ENCODE measurements at places on chromosomes 7 and 10.

DNA sequence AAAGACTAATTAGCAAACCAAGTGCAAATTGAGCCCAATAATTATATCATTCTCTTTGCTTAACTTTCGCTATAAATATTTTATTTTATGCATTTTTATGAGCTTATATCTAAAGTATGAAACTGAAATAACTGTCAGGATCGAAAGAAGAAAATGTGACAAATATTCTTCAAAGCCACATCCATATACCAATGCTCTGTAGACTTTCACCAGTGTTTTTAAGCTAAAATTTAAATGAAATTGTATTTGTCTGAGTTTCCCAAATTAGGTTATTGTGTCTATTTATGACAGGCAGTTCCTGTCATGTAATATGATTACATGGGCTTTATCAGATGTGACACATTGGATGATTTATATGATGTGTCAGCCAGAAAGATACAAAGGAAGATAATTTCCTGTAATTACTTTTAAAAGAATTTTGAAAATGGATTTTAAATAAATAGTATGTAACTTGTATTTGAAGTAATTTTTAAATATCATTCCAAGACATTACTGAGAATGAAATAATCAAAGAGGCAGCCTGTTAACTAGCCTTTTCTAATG, 317.9 kb upstream of the KLF6 start:
- no peak for DNase-seq

- DNase-seq = peak; percentile 50
Measured at GRCh38 chr10:93680412-93681047, 21.9 kb downstream of the FRA10AC1 start.

- DNase-seq = no peak
Measured at GRCh38 chr7:64869912-64870562, 33.0 kb upstream of the ZNF273 start.

DNA sequence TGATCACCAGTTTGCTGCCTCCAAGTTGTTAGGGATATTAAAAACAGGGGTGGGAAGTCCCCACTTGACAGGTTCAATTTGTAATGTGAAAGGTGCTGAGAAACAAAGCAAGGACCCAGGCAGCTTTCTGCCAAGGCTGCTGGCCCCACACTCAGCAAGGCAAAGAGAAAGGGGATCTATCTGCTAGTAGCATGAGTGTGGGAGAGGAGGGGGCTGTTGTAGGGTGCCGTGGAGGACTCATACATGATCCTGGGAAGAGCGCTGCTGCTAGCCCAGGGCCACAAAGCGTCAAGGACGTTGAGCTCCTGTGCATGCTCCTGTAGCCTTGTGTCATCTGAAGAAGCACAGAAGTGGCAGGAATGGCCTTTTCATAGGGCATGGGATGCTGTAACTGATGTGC, 96.5 kb upstream of the INSYN2A start:
- DNase-seq = no peak

GRCh38 chr7:89332026-89332425, 536.5 kb upstream of the TEX47 start:
- peak; percentile 34 for DNase-seq

DNA sequence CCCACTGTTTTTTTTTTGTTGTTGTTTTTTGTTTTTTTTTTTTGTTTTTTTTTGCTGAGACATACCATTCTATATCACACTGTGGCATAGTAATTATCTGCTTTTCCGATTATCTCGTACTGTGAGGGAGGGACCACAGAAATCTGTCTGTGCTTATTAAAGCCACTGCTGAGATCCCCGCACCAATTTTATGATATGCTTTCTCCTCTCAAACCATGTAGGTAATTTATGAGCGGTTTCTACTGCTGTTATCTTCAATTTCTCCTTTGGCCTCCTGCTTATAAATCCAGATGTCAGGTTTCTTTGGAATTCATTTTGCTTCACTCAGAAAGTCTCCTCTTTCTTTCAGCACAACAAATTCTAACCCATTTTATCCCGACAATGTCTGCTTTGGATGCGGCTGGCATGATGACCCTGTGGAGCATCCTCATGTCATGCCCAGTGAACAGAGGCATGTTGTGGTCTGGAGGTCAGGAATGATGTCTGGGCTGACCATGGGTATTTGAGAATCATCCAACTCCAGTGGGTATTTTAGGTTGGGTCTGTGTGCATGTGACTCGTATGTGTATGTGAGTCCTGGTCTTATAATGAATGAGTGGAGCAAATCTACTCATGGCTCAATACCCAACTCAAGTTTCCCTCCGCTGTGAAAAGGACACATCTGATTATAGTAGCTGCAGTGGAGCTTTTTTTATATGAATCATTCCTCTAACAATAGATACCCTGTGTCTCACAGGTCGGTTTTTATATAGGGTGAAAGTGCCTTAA, 213.4 kb downstream of the GALNT17 start:
- no peak for DNase-seq

- no peak for DNase-seq
Measured at GRCh38 chr10:104333728-104334373, 4.4 kb downstream of the ITPRIP start.

GRCh38 chr10:7410301-7410861, 453 bp downstream of the SFMBT2 start:
- DNase-seq = peak; percentile 9

- peak; percentile 92 for DNase-seq
Measured at GRCh38 chr7:45709168-45710042, 135.2 kb downstream of the ADCY1 start.

DNA sequence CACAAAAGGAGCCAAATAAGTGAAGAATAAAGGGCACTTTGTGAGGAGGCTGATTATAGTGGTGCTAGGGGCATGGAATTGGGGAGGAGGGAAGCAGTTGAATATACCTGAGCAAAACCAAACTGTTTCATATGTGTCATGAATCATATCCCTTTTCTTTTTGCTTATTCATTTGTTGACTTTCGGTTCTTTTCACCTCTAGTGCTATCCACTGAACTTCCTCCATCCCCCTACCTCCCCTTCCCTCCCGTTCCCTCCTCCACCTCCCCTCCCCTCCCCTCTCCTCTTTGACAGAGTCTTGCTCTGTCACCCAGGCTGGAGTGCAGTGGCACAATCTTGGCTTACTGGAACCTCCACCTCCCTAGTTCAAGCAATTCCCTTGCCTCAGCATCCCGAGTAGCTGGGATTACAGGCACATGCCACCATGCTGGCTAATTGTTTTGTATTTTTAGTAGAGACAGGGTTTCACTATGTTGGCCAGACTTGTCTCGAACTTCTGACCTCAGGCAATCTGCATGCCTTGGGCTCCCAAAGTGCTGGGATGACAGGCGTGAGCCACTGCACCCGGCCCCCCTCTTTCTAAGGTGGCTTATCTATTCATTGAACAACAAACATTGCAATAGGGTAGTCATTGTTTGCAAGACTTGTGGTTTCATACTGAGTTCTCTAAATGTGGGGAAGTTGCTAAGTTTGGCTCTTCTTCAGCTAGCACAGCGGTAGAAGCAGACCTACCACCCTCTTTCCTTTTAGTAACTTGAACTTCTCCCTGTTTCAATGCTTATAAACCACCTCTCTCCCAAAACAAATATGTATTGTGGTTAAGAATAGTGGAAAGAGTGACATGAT, 150.4 kb upstream of the PRPS1L1 start:
- no peak for DNase-seq

- DNase-seq = no peak
Measured at GRCh38 chr7:120502132-120502531, 229.2 kb downstream of the KCND2 start.

DNA sequence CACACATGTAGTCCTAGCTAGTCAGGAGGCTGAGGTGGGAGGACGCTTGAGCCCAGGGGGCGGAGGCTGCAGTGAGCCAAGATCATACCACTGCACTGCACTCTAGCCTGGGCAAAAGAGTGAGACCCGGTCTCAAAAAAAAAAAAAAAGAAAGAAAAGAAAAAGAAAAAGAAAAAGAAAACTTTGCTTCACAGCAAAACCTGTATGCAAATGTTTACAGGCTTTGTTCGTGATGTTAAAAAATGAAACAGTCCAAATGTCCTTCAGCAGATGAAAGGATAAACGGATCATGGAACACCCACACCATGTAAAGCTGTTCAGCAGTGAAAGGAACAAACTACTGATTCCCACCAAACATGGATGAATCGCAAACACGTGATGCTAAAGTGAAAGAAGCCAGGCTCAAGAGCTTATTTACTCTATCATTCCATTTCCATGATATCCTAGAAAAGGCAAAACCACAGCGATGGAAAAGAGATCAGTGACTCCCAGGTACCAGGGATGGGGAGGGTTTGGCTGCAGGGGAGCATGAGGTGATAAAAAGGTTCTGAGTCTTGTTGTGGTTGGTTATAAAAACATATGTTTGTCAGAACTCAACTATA, 15.1 kb downstream of the LRRC20 start:
- DNase-seq = peak; percentile 85

GRCh38 chr7:4682621-4683042, 537 bp downstream of the FOXK1 start:
- peak; percentile 38 for DNase-seq

DNA sequence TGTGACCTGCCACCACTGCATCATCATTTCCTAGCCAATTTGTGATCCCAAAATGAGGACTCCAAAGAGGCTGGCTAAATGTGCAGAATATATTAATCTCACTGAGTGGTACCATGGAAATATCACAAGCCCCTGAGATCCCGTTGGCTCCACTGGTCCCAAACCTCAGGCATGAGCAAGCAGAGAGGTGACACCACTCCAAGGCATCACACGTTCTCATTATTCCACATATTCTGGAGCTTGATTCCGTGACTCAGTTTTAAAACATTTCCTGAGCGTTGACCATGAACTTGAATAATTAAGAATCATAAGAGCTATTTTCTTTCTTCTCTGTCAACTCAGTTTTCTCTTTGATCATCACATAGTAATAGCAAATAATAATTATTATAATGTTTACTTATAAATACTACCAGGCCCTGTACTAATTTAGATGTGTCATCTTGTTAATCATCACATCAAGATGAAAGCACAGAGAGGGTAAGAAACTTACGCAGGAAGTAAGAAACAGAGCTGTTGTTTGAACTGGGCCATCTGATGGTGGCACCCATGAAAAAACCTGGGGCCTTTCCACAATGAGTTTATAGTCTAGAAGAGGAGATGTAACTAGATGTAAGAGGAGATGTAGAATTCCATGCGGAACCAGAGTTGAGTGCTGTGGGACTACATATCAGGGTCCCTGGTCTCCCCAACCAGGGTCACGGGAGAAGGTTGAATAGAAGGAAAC, 3.5 kb downstream of the APBB1IP start:
- no peak for DNase-seq

GRCh38 chr10:47383261-47384147, 589 bp downstream of the ZNF488 start:
- DNase-seq = no peak

GRCh38 chr10:8065651-8066050, 11.2 kb downstream of the GATA3 start:
- DNase-seq = no peak

GRCh38 chr10:126910798-126911197, 5.6 kb downstream of the DOCK1 start:
- no peak for DNase-seq

- DNase-seq = no peak
Measured at GRCh38 chr7:5638994-5639393, 142.5 kb downstream of the RNF216 start.

DNA sequence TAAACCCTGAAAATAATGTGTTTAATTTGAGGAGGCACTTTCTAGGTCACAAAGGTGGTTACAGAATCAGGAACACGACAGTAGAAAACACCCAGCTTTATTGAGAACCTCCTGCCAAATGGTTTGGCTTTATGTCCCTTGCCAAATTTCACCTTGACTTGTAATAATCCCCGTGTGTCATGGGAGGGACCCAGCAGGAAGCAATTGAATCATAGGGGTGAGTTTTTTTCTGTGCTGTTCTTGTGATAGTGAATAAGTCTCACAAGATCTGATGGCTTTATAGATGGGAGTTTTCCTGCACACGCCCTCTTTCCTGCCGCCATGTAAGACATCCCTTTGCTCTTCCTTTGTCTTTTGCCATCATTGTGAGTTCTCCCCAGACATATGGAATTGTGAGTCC, 193.8 kb upstream of the KLF6 start:
- peak; percentile 23 for DNase-seq

- no peak for DNase-seq
Measured at GRCh38 chr7:146698995-146699610, 582.5 kb downstream of the CNTNAP2 start.

DNA sequence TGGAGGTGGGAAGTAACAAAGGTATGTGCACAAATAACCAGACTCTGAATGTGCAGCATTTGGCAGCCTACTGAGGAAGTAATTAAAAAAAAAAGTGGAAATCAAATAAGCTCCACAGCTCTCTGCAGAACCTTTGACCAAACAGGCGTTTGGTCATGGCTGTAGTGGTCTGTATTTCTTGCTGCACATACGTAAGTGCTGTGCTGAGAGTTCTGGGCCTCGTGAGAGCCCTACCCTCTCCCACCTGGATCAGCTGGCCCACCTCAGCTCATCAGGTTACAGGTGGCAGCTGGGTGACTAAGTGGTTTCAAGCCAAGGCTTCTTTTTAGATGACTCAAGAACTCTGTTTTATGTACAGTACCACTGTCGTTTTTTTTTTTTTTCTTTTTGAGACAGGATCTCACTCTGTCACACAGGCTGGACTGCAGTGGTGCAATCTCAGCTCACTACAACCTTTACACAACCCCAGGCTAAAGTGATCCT, 178.2 kb upstream of the KLF6 start:
- no peak for DNase-seq

DNA sequence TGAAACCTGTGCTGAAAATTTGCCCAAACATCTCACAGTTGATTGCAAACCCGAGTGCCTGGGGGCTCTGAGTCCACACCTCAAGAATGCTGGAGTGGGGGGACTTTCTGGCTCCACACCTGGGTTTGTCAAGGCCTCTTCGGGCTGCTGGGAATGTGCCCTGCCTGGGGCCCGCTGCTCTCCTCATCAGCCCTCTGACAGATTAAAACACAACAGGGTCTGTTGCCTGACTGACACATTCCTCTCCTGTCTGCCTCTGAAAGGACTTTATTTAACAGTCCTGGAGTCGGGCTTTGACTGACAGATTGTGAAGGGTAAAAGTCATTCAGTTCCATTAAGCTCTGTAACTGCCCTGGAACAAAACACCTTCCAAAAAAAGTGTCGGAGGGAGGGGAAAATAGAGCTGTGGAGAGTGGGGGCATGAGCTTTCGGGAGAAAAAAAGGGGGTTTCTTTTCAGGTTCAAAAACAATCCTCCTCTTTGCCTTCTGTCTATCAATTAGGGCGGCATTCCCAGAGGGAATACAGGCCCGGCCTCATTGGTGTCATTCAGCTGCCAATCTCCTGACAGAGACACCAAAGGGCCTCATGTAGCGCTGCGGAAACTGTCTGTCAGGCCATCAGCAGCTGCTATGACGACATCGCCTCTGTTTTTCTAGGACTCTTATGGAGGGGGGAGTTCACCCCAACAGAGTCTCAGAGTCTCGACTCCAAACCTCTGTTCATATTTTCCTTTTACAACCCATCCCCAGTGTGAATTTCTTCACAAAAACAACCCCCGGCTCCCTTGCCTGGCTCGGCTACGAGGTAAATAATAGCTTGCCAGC, 398.8 kb upstream of the NFE2L3 start:
- DNase-seq = no peak

- peak; percentile 23 for DNase-seq
Measured at GRCh38 chr10:100728928-100729861, 16.2 kb upstream of the PAX2 start.

GRCh38 chr10:34454590-34455261, 360.4 kb downstream of the PARD3 start:
- DNase-seq = no peak

- no peak for DNase-seq
Measured at GRCh38 chr7:2626498-2627117, 5.2 kb upstream of the TTYH3 start.

Data from HCEC 1CT (cell line).